ENCODE measurements at places on chromosomes 2 and 18. TPM values are rescaled to one million over a fixed set of nuclear protein-coding genes. Genes with fewer than 3 reads are reported as not detected.

CTLA4 gene
- total RNA-seq, result not detected

UGT1A10 gene
- total RNA-seq, result not detected

CPLX4 gene
- total RNA-seq, result not detected

CFAP221 gene
- total RNA-seq, result not detected

INPP5D gene
- 0.26 TPM for total RNA-seq

WDSUB1 gene
- total RNA-seq, result 3.5 TPM

DNA sequence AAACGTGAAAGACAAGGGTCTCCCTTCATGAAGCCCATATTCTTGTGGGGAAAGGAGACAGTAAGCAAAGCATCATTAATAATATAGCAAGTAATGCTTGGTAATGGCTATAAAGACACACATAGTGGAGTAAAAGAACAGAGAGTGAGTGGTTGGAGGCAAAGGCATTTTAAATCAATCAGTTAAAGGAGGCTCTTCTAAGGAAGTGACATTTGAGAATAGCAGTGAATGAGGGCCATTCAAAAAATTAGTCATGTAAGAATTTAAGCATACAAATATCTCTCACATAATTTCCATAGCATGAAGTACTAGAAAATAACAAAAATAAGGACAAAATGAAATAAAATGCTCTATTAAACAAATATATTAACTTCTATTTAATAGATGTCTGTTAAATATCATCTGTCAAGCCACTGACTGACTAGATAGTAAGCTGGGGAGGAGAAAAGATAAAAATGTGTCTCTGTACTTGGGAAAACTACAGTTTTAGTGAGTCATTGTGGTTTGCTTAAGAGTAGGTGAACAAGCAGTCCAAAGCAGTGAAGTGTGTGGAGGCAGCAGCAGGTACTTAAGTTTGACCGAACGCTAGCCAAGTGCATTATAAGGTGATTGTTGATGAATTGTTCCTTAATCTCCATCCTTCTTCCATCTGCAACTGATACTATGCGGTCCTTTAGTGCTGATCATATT is 160.1 kb downstream of the PARD3B start:
- peak; percentile 68 for DNase-seq

GRCh38 chr2:118994172-118994700 is 52.2 kb downstream of the MARCO start:
- DNase-seq, result no peak

- DNase-seq, result no peak
Measured at GRCh38 chr18:44818668-44819403, 138.1 kb downstream of the SETBP1 start.

GRCh38 chr18:45891806-45892205 is 66.3 kb downstream of the SIGLEC15 start:
- DNase-seq, result no peak

DNA sequence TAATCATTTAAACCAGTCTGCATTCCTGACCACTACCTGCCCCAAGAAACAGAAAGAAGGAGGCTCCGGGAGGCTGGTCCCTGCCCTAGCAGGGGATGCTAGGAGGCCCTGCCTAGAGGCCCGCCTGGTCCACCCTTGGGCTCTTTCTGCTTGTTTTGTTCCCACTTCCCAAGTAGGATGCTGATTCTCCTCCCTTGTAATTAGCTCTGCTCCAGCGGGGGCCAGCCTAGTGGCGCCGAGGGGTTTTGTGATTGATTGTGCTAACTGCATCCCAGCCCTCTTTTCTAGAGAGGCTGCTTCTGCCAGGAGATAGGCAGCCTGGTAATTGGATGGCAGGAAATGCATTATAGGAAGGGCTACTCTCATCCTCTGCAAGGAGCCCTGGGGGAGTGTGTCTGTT is 220.0 kb downstream of the LOXHD1 start:
- no peak for DNase-seq

GRCh38 chr2:120769076-120769786 is 33.6 kb downstream of the GLI2 start:
- no peak for DNase-seq

GRCh38 chr2:197309691-197310231 is 819 bp downstream of the ANKRD44 start:
- no peak for DNase-seq

- DNase-seq, result peak; percentile 81
Measured at GRCh38 chr2:217785544-217786045, 217.2 kb downstream of the TNS1 start.

DNA sequence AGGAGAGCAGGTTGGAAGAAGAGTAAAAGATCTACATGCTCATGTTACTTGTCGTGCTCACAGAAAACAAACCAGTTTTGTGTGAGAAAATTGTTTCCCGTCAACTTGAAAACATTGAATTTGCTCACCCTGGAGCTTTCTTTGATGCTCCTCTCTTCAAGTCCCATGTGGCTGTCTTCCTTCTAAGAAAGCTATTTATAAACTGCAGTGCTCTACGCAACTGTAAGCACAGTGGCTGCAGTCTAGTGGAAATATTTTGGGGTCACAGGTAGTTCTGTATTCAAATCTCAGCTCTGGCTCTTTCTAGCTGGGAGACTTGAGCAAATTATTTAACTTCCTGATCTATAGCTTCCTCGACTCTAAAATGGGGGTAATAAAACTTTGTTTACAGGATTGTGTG is 211.8 kb downstream of the PLCL1 start:
- DNase-seq, result no peak

- no peak for DNase-seq
Measured at GRCh38 chr2:120305937-120306490, 39.9 kb upstream of the INHBB start.

DNA sequence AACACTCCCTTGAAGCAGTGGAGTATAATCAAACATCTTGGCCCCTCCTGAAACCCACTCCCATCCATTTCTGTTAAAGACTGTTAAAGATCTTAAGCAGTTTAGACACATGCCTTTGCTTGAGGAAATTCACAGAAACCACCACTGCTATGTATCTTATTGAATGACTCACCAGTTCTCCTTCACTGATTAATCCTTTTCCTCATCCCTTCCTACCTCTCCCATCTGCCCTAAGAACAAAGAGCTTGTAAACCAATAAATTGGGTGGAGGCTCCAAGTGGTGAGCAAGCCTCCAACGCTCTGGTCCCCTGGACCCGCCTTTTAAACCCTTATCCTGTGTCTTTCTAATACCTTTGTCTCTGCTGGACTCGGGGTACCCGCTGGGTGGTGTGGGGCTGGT is 746.1 kb downstream of the LRP1B start:
- DNase-seq, result peak; percentile 59

- DNase-seq, result no peak
Measured at GRCh38 chr2:138960191-138960590, 180.0 kb upstream of the NXPH2 start.

DNA sequence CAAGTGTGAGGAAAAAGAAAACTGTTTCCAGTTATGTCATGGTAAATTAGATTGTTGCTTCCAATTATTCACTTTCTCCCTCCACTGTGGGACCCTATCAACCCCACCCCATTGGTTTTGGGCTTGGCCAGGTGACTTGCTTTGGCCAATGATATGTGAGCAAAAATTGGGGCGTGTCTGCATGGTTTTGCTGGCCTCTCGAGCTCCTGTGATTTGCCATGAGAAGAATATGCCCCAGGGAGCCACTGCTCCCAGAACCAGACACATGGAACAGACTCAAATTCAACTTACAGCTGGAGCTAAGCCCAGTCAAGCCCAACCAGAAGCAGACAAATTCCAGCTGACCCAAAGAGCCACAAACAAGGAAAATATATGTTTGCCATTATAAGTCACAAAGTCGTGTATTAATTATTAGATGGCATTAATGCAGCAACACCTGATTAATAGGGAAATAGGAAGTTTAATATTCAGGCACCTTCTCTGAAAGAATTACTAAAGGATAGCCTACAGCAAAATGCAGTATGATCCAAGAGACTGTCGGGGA is 248.9 kb downstream of the ANAPC1 start:
- DNase-seq, result no peak

GRCh38 chr2:188629753-188630527 is 338.3 kb downstream of the GULP1 start:
- no peak for DNase-seq

GRCh38 chr2:22878121-22878520 is 506.9 kb upstream of the KLHL29 start:
- no peak for DNase-seq

DNA sequence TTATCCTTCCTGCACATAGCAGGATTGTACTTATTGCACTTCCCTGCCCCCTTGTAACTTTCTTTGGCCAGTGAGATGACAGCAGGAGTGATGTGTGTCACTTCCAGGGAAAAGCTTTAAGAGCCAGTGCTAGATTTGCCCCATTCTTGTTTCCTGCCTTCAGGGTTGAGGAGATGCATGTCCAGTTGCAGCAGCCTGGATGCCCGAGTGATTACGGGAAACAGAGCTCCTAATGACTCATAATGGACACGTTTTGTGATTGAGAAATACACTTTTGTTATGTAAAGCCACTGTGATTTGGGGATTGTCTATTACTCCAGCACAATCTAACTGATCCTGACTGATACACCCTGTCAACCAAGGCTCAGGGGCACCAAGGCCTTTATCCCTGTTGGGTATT is 5.0 kb upstream of the TET3 start:
- DNase-seq, result peak; percentile 86

All from PC-3 (cell line).